ENCODE measurements at places on chromosomes 1 and 21. TPM values are rescaled to one million over a fixed set of nuclear protein-coding genes. Genes with fewer than 3 reads are reported as not detected.

EFNA4 gene
- 21.7 TPM for total RNA-seq

DNA sequence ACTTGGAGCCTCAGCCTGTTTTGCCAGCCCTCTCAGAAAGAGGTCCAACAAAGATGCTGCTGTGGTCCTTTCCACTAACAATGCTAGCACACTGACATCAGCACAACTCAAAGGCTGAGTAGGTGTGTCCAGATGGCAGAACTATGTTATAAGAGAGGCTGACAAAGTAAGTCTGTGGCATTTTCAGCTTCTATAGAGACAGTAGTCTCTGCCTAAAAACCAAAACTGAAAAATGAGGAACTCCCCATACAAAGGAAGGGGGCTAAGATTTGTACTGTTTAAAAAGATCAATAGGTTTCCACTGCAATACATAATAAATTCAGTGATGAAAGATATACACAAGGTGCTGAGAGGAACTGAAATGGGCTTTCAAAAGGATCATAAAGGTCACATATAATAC, 12.3 kb downstream of the ERO1B start:
- no peak for DNase-seq

GJA9 gene
- not detected for total RNA-seq

- DNase-seq: no peak
Measured at GRCh38 chr1:182261655-182262054, 129.9 kb downstream of the GLUL start.

DNA sequence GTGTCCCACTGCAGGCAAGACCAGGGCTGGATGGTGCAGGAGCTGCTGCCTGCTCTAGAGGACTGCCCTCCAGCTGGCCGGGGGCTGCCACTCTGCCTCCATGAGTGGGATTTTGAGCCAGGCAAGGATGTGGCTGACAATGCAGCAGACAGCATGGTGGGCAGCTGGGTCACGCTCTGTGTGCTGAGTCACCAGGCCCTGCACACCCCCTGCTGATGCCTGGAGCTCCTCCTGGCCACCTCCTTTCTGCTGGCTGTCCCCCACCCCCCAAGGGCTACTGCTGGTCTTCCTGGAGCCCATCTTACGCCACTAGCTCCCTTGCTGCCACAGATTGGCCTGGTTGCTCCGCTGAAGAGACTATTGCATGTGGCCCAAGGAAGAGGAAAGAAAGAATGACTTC, 3.9 kb upstream of the ZSCAN20 start:
- peak; percentile 23 for DNase-seq

DNA sequence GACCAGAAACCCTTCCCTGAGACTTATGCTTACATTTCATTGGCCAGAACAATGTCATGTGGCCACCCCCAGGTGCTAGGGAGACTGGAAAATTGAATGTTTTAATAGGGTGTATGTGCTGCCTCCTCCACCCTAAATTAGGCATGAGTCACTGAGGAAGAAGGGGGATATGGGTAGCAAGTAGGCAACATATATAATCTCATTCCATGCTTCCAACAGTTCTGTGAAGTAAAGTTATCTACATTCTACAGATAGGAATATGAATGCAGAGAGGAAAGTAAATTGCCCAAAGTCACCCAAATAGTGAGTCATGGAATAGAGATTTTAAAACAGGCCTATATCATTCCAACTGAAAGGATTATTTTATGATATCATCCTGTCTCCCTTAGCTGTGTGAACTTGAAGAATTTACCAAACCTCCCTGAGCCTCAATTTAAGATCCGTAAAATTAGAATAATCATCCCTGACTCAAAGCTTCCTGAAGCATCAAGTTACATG, 168.6 kb upstream of the FGGY start:
- DNase-seq: peak; percentile 89

GRCh38 chr1:114346480-114347029, 164.4 kb downstream of the TRIM33 start:
- peak; percentile 71 for DNase-seq

- DNase-seq: no peak
Measured at GRCh38 chr1:231515748-231516147, 12.7 kb upstream of the TSNAX start.

GRCh38 chr1:163191301-163191700, 11.4 kb downstream of the RGS5 start:
- no peak for DNase-seq

FCAMR gene
- total RNA-seq: not detected

LDLRAD1 gene
- not detected for total RNA-seq
